ENCODE measurements at places on chromosomes 5 and 9.

DNA sequence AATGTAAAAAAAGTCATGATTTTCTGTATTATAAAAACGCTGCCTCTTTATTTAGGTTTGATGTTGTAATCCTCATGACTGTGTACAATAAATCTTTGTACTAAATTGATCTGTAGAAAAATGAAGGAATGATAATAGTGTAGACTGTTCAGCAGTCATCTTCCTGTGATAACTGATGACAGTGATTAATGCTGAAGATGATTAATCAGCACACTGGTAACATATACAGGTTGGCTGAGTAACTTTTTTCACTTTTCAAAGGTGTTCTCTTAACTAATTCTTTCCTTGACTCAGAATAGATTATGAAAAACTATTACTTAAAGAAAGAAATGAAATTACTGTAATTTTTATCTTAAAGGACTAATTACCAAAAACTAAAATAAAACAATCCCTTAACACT, 122.5 kb downstream of the RFX3 start:
- DNase-seq: no peak

DNA sequence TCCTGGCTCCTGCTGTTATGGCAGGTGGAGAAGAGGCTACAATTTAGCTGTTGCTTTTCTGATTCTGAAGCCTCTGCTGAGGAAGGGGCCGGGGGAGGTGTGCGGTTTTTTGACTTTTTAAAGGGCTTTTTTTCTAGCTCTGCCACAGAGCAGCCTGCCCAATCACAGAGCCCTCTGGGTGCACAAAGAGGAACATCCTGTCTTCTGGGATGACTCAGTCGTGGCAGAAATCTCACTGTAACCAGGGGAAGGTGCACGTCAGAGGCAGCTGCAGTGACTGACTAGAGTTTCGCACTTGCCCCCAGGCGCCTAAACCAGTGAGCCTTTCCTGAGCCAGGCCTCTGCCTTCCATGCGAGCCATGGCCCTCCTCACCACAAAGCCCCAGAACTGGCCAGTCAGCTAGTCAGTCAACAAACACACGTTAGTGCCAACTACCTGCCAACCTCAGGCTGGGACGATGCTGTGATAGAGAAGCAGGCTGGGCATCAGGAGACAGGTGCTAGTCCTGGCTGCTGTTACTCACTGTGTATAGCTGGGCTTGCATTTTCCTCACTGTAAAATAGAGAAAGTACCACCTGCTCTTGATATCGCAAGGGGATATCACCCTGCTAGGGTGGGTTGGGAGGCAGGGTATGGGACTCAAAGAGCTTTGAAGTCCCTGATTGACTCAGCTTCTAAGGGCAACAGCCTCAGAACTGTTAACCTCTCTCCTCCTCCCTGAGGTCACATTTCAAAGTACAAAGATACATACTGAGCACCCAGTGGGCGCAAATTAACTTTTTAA, 2.2 kb downstream of the AKNA start:
- DNase-seq: peak; percentile 98

DNA sequence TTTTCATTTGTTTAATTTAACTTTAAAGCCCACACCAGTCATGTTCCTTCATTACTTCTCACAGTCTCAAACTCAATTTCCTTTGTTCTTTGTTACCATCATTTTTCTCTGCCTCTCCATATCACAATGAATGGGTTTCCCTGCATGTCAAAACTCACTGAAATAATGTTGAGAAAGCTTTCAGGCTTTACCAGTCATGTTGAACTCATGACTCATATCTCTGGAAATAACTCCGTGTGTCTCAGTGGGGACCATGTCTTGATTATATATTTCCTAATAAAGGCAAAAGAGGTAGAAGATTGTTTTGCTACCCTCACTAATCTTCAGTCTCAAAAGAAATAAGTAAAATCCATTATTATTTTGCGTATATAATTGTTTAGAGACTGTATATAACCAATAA, 231.2 kb downstream of the CHSY3 start:
- DNase-seq: no peak

DNA sequence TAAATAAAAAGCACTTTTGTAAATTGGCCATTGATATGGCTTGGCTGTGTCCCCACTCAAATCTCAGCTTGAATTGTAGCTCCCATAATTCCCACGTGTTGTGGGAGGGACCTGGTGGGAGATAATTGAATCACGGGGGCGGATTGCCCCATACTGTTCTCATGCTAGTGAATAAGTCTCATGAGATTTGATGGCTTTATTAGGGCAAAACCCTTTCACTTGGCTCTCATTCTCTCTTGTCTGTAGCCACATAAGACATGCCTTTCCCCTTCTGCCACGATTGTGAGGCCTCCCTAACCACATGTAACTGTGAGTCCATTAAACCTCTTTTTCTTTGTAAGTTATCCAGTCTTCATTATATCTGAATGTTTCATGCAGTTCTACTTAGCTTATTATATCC, 153.2 kb downstream of the TARS1 start:
- no peak for DNase-seq

DNA sequence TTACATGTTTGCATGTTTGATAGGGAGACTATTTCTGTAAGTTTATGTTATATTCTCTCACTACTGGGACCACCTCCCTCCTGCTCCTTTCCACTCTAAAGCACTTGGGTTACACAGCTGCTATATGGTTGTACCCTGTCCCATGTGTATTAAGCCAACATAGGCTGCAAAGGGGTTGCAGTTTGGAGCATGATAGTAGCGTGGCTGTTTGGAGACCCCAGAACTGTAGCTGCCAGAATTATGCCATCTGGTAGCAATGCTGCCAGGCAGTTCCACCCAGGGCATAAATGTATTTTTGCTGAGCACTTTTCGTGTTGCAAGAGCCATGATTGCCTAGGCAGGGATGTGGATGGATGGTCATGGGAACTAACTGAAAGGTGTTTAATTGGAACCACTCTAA, 81.8 kb downstream of the CNTLN start:
- no peak for DNase-seq

DNA sequence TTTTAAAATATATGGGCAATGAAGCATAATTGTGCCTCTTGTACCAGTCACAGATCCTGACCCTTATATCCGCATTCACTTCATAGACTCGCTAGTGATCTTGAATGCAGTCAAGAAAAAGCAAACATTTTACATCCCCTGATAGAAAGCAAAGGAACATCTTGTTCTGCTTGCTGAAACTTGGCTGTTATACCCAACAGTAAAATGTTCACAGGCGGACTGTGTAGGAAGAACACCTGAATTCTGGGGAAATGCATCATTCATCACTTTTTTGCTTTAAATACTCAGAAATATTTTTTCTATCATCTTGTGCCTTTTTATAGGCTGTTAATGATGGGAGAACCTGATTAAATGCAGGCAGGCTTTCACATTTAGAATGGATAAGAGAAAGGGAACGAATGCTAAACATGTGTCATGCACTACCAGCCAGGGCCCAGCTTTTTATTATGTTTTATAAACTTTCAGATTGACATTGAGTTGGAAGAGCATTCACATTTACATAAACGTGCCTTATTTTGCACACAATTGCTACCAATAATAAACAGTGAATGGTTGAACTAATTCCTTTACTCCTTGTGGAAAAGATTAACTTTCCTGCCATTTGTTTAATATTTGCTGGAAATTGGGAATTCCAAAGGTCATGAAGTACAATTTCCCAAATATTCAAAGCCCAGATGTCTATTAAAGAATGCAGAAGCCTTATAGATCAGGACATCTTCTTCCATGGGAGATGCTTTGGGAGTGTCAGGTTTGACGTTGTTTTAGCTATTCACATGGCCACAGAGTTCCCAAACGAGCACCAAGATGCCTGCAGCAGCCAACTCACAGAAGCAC, 756.2 kb downstream of the TLE1 start:
- no peak for DNase-seq

DNA sequence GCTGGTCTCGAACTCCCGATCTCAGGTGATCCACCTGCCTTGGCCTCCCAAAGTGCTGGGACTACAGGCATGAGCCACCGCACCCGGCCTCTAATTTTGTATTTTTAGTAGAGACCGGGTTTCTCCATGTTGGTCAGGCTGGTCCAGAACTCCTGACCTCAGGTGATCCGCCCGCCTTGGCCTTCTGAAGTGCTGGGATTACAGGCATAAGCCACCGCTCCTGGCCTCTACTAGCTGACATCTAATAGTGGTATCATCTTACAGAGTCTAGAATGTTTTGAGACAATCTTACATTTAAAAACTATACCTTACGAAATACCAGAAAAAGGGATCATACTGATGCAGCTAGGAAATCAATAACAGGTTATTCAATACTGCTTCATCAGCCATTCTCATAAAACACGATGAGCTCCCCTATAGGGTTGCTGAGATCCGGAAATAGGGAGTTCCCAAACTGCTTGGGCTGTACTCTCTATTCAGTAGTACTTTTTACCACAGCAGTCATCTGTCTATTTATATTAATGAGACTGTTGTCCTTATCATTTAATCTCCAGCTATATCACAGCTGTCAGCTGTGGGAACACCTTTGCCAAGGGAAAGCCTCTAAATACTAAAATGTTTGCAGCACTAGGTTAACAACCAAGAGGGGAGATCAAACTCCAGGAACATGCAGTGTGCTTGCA, 8.1 kb upstream of the UBE2D2 start:
- DNase-seq: no peak

Measured in activated CD4-positive, alpha-beta T cell treated with anti-CD3 and anti-CD28 coated beads, Interleukin-2, amount 50 U/mL, for 16 hours (primary cell).